Activated T-cell treated with anti-CD3 and anti-CD28 coated beads for 4 hours (primary cell): ENCODE measurements at places on chromosomes 2 and 18.

DNA sequence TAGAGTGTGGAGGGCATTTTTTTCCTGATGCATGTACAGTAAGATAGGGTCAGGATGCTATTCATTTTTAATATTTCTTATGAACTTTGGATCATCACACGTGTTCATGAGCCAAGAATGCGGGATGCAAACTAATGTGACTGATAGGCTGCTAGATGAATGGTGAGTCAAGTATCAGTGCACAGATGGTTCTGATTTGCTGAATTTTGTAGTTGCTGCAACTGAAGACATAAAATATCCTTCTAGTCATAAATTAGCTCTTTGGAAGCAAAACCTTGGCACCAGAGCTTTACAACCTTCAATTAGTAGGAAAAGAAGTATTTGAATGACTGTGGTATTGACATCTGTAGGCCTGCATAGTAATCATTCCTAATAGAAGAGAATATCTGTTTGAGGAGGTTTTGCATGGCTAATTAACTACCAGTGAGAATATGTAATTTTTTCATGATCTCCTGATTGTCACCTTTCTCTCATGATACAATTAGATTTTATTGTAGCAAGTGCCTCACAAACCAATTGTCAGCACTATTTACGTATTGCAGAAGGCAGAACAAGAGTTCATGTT lies 94.0 kb downstream of the VRK2 start:
- DNase-seq, result no peak

- no peak for DNase-seq
These were observed 277.4 kb upstream of the MC4R start for GRCh38 chr18:60649842-60650536.

DNA sequence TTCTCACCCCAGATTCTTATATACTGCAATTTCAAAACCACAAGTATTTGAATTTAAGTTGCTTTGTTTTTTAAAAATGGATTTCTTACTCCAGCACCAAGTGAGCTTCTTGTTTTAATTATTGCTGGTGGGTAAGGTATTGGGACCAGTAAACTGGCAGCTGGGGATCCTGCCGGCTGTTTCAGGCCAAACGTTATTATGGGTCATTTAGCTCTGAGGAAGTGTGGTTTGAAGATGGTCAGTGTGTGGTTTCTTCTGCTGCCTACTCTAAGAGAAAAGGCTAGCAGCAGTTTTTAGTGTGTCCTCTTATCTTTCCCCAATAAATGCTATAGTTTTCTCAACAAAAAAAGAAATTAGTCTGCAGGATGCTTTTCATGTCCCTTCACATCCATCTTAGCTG lies 30.6 kb downstream of the CFAP221 start:
- no peak for DNase-seq

DNA sequence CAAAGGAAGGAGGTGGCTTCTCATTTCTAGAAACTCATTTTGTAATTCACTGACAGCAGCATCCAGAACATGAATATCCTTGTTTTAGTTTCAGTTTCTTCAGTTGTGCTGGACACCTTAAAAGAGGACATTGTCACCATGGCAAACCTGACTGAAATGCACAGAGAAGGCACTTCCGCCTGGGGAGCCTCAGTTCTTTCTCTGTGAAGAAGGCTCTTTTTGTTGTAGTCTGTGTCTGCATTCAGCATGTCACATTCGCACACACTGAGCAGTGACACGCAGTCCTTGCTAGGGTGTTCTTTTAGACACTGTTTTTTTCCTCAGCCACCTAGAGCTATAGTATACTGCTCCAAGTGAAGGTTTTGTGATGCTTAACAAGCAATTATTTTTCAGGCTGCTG lies 9.5 kb upstream of the RPRM start:
- DNase-seq, result no peak

DNA sequence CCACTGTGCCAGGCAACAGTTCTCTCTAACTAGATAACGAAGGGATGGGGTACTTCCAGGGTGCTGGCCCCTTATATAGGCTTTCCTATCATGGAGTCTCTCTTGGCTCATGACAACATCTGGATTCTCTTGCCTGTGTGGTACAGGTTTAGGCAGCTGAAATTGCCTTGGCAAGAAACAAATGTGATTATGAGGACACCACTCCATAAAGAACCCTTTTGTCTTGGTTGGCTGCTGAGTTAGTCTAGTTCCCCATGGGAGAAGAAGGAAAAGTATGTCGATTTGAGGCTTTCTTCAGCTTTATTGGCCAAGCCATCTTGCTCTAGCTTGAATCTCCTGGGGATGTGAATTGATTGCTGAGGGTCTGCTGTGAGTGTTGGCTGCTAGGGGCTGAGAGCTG lies 76.3 kb upstream of the ZCCHC2 start:
- no peak for DNase-seq

- no peak for DNase-seq
These were observed 543.0 kb downstream of the TNS1 start for GRCh38 chr2:217459680-217460405.

- DNase-seq, result no peak
These were observed 16.6 kb downstream of the EFEMP1 start for GRCh38 chr2:55906993-55907392.

GRCh38 chr2:70684846-70685622 lies 83.0 kb downstream of the ADD2 start:
- no peak for DNase-seq

DNA sequence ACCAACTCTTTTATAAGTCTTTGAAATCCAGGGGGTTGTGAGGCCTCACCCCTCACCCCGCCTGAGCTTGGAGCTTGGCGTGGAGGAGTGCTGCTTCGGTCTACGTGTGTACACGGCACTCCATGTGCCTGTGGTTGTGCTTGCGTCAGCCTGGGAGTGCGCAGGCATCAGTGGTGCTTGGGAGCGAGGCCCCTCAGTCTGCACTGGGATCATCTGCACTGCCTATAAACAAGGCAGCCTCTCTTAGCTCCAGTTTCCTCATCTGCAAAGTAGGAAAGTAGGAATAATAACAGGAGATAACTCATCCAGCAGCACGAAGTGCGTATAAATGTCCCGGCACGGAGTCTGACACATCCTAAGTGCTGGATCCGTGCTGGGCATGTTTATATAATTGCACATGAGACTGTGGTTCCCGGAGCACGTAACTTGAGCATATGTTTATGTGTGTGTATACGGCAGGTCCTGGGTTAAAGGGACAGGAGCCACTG lies 1.2 kb downstream of the GYPC start:
- no peak for DNase-seq

- DNase-seq, result no peak
These were observed 13.6 kb upstream of the ICA1L start for GRCh38 chr2:202885190-202885589.

GRCh38 chr2:79849949-79850348 lies 337.1 kb downstream of the CTNNA2 start:
- no peak for DNase-seq

- no peak for DNase-seq
These were observed 319.9 kb upstream of the HS6ST1 start for GRCh38 chr2:128638341-128639119.
